ENCODE measurements at places on chromosomes 1 and 21. TPM values are rescaled to one million over a fixed set of nuclear protein-coding genes. Genes with fewer than 3 reads are reported as not detected.

Gene CSMD2
- 0.07 TPM for polyA plus RNA-seq

GRCh38 chr1:226487921-226488320 lies 60.6 kb upstream of the STUM start:
- H3K4me3 ChIP-seq = no peak overlapping the region
- no peaks in the 10 kb centered on the region for H3K4me1 ChIP-seq
- DNase-seq = no peak
- H3K36me3 ChIP-seq = no peaks in the 10 kb centered on the region
- peaks cover 12% of the 10 kb centered on the region for H3K27me3 ChIP-seq

Gene RWDD3
- 11.2 TPM for polyA plus RNA-seq

- peak; percentile 49 for DNase-seq
- H3K36me3 ChIP-seq = no peaks in the 10 kb centered on the region
- no peak overlapping the region for H3K4me3 ChIP-seq
- no peaks in the 10 kb centered on the region for H3K27me3 ChIP-seq
- peaks cover 31% of the 10 kb centered on the region for H3K4me1 ChIP-seq
- peak overlapping the region; percentile 70 for H3K27ac ChIP-seq
Observed at GRCh38 chr1:183877053-183877720, 72.3 kb downstream of the RGL1 start.

- DNase-seq = no peak
- no peaks in the 10 kb centered on the region for H3K36me3 ChIP-seq
- H3K4me3 ChIP-seq = no peak overlapping the region
- no peak overlapping the region for H3K27ac ChIP-seq
- peaks cover 18% of the 10 kb centered on the region for H3K4me1 ChIP-seq
Observed at GRCh38 chr1:156146769-156147405, 6.5 kb upstream of the SEMA4A start.

DNA sequence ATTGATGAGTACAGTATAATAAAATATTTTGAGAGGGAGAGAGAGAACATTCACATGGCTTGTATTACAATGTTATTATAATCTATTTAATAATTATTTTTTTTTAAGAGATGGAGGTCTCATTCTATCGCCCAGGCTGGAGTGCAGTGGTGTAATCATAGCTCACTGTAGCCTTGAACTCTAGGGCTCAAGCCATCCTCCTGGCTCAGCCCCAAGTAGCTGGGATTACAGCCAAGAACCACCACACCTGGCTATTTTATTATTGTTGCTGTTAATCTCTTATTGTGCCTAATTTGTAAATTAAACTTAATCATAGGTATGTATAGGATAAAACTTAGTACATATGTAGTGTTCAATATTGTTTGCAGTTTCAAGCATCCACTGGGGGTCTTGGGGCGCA lies 57.8 kb downstream of the HS2ST1 start:
- no peaks in the 10 kb centered on the region for H3K4me1 ChIP-seq
- no peak for DNase-seq
- H3K4me3 ChIP-seq = no peak overlapping the region
- H3K27me3 ChIP-seq = no peaks in the 10 kb centered on the region
- no peak overlapping the region for H3K27ac ChIP-seq
- H3K36me3 ChIP-seq = no peaks in the 10 kb centered on the region

Gene GIPC2
- 1.3 TPM for polyA plus RNA-seq

DNA sequence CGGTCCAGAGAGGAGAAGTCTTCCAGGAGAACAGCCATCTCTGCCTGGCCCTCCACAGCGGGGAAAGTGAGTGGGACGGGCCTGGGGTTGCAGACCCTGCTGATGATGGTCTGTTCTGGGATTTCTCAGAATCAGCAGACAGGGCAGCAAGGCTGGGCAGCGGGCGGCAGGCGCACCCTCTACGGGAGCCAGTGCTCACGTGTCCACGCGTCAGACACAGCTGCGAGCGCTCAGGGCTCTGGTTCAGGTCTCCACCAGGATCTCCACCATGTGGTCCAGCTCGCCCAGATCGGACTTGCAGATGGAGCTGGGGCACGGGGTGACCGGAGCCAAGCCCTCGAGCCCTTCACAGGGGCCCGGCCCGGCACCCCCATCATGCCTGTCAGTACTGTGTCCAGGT lies 5.5 kb downstream of the CLCA4 start:
- no peak for DNase-seq
- no peaks in the 10 kb centered on the region for H3K36me3 ChIP-seq
- H3K27ac ChIP-seq = no peak overlapping the region
- H3K27me3 ChIP-seq = no peaks in the 10 kb centered on the region
- H3K4me3 ChIP-seq = no peak overlapping the region

GRCh38 chr1:221343607-221344006 lies 398.3 kb downstream of the DUSP10 start:
- no peak overlapping the region for H3K27ac ChIP-seq
- DNase-seq = no peak
- no peaks in the 10 kb centered on the region for H3K36me3 ChIP-seq
- no peak overlapping the region for H3K4me3 ChIP-seq

- H3K36me3 ChIP-seq = no peaks in the 10 kb centered on the region
- H3K27ac ChIP-seq = no peak overlapping the region
- H3K27me3 ChIP-seq = no peaks in the 10 kb centered on the region
- no peaks in the 10 kb centered on the region for H3K4me1 ChIP-seq
Observed at GRCh38 chr1:168567007-168567406, 9.4 kb upstream of the XCL1 start.

Gene ACOT11
- 40.8 TPM for polyA plus RNA-seq

All from heart left ventricle (tissue), 16 donors.